Astrocyte of the cerebellum (primary cell): ENCODE measurements at places on chromosomes 2 and 18.

GRCh38 chr2:14614017-14614416 lies 18.5 kb upstream of the LRATD1 start:
- peak; percentile 74 for DNase-seq

DNA sequence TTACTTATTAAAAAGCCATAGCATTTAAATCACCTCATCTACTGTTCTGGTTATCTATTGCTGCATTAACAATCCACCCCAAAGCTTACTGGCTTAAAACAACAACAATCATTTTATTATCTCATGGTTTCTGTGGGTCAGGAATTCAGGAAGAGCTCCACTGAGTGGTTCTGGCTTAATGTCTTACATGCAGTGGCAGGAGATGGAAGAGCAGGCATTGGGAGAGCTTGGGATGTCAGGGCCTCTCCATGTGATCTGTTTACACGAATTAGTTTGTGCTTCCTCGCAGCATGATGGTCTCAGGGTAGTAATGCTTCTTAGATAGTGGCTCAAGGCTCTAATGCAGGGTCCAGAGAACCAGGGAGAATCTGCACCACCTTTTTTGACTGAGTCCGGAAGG lies 14.4 kb upstream of the REL start:
- DNase-seq = no peak

DNA sequence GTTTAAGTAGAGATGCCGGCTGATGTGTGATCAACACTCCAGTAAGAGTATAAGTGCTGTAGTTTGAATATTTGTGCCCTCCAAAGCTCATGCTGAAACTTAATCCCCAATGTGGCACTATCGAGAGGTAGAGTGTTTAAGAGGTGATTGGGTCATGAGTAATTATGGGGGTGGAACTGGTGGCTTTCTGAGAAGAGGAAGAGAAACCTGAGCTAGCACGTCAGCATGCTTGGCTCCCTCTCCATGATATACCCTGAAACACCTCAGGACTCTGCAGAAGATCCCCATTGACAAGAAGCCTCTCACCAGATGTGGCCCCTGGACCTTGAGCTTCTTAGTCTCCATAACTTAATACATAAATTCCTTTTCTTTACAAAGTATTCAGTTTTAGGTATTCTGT lies 584.8 kb downstream of the TSN start:
- DNase-seq = no peak

GRCh38 chr2:1045109-1045508 lies 94.5 kb downstream of the SNTG2 start:
- DNase-seq = no peak

GRCh38 chr2:19021100-19021476 lies 337.3 kb downstream of the OSR1 start:
- peak; percentile 65 for DNase-seq

DNA sequence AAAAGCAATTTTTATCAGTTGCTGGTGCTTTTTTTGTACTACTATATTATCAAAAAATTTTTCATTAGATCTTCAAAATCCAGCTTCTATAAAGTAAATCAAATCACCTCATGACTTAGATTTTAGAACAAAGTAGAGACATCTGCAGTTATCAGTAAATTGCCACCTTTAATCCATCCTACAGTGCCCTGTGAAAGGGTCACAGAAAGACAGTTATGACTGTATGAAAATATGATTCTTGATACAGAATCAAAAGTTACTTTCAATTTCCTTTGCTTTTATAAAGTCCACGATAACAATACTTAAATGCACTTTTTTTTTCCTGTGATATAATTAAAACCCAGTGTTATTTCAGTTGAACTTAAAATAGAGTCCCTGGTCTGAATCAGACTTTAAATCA lies 61.4 kb downstream of the PRPF40A start:
- DNase-seq = no peak

- no peak for DNase-seq
Measured at GRCh38 chr2:117065912-117066311, 748.6 kb upstream of the DDX18 start.

DNA sequence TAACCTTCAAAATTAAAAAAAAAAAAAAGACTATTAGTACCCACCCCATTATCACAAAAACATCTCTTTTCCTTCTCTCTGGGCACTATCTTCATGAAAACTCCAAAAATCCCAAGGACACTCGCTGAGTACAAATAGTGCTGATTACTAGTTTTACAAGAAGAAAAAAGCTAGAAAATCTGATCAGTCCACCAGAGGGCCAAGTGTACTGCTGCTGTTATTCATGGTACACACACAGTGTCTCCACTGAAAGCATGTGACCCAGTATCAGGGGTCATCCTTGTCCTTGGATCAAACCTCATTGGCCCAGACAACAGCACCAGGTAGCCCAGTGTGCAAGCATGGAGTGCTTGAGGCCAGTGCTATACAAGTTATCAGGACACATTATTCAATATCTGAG lies 382.7 kb upstream of the KLHL29 start:
- no peak for DNase-seq
